Colonic mucosa (tissue), 4 donors: ENCODE measurements at places on chromosomes 6 and 20.

DNA sequence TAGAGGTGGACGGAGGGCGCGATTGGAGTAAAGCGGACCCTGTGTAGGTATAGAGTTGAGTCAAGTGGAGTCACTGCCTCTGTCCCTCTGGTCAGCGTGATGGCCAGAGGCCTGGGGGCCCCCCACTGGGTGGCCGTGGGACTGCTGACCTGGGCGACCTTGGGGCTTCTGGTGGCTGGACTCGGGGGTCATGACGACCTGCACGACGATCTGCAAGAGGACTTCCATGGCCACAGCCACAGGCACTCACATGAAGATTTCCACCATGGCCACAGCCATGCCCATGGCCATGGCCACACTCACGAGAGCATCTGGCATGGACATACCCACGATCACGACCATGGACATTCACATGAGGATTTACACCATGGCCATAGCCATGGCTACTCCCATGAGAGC lies 479 bp downstream of the SLC39A7 start:
- DNase-seq = no peak

DNA sequence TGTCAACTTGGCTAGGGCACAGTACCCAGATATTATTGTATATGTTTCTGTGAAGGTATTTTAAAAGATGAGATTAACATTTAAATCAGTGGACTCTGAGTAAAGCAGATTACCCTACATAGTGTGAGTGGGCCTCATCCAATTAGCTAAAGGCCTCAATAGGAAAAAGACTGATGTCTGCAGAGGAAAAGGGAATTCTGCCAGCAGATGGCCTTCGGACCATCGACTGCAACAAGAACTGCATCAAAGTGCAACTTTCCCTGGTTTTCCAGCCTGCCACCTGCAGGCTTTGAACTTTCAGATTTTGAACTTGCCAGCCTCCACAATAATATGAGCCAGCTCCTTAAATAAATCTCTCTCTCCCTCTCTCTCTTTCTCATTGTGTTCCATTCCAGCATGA lies 80.5 kb downstream of the IMPG1 start:
- no peak for DNase-seq

DNA sequence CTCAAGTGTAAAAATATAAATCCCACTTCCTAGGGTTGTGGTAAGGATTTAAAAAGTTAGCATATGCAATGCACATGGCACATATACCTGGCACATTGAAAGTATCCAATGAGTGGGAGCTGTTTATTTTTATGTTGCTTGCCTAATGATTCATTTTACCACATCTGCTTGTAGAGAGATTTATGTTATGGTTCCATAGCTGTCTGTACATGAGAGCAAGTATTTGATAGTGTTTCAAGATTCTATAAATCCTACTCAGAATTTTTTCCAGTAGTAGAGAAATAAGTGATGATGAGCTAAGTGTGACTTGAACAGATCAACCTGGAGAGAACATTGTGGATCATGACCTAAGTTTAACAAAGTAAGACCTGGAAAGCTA lies 125.3 kb upstream of the SPTLC3 start:
- no peak for DNase-seq

DNA sequence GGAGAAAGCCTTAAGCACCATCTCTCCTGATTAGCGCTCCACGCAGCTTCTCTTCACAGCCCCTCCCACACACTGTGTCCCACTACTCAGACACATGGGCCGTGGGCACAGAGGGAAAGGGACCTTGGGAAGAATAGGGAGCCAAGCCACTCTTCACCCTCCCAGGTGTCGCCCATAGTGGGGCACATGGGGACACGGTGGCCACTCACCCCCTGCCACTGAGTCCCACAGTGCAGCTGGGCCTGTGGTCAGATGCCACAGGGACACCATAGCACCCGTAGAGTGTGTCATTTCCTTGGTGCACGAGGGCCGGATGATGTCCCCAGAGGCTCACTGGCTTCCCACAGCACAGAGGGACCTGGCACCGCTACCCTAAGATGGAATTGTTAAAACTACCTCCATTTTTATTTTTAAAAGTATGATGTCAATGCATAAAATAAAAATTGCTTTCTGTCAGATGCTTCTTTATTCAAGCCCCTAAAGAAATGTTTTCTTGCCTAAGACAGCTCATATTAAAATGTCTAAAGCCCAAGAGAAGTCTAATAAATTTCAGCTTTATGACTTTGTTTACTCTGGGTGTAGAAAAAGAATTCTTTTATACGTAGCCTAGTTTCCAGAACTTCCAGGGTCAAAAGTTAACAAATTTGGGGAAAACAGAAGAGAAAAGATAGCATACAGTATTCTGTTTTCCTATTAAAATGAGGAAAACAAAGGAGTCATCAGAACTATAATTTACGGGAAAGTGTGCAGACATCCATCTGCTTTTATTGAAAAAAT lies 191.0 kb upstream of the SNX9 start:
- no peak for DNase-seq

DNA sequence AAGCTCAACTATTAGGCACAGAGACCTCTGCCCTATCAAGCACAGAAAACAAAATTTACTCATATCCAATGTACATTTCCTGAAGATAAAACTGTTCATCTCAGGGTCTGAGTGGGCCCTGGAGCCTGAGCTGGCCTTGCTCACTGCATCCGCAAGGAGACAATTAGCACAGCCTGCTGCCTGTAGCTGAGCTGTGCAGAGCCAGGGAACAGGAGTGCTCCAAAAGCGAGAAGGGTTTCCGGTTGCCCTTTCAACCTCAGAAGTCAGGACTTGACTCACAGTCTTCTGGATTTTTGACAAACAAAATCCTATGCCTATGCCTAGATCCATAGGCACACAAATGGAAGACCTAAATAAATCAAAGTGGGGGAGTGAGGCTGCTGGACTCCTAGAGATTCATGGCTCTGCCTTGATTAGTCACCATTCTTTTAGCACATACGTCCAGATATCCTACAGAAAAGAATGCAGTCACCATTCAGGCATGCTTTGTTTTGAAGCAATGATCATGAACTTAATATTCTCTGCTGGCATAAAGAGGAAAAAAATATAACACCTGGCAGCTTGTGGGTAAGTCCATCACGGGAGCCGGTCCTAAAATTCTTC lies 73.5 kb downstream of the BFSP1 start:
- DNase-seq = no peak

DNA sequence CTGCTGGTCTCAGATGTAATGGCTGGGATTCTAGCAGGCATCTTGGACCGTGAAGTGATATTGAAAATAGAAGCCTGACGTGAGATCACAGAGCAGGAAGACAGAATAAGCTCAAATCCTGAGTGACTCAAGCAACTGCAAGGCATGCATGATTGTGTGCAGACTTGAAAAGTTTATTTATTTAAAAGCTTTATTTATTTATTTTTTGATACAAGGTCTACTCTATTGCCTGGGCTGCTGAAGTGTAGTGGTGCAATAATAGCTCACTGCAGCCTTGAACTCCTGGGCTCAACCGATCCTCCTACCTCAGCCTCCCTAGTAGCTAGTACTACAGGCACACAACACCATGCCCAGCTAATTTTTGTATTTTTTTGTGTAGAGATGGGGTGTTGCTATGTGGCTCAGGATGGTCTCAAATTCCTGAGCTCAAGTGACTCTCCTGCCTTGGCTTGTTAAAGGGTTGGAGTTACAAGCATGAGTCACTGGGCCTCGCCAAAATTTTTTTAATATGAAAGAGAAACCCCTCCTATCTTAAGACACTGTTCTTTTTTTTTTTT lies 40.1 kb upstream of the RNF144B start:
- no peak for DNase-seq

DNA sequence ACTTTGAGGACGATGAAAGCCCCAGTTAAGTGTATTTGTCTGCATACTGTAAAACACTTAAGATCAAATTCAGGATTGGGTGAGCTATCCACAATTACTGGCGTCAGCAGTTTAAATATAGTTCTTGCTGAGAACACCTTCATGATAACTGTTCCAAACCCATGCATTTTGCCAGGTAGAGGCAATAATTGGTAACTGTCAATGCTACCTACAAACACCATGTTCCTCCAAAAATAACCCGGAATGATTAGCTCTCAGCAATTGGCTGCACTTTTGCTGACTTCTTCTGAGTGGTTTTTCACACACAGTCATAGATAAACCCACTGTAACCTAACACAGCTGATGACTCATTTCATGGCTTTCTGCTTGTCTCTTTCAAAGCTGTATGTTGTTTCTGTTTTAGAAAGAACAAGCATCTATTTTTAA lies 1358.6 kb upstream of the GJE1 start:
- no peak for DNase-seq

GRCh38 chr20:31715766-31716165 lies 6.9 kb downstream of the BCL2L1 start:
- DNase-seq = no peak

GRCh38 chr20:7696311-7696710 lies 243.9 kb downstream of the HAO1 start:
- no peak for DNase-seq

- DNase-seq = no peak
Observed at GRCh38 chr20:62141397-62142251, 1.6 kb downstream of the PSMA7 start.

- DNase-seq = no peak
Observed at GRCh38 chr6:142884214-142885035, 60.6 kb downstream of the HIVEP2 start.

DNA sequence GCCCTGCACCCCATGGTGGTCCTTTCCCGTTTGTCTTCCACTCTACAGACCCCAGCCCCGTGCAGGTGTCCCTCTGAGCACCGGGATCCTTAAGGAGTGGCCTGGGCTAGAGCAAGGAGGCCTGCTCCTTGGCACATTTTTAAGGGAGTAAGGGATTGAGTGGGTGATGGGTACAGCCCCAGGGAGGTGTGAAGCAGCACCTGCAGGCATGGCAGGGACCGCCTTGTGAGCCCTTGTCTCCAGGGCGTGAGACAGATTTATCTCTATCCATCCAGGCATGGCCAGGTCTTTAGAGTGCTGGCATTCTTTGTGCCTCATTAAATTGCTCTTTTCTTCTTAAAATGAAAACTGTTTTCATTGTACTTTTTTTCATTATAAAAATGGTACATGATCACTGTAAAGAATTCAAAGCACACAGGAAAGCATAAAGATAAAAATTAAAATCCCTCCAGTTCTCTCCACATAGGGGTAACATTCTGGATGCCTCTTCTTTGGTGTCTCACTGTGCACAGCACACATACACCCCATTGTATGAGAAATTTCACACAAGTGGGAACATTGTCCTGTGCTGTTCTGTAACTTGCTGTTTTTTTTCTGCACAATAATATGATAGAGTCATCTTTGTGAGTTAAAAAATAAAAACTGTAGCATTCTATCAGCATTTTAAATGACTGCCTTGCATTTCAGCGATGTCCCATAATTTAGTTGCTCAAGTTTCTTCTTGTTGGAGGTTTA lies 31.9 kb upstream of the ZNF831 start:
- DNase-seq = no peak

- no peak for DNase-seq
Observed at GRCh38 chr6:149906405-149906804, 8.5 kb upstream of the RAET1E start.

- DNase-seq = no peak
Observed at GRCh38 chr6:82951389-82951788, 114.3 kb downstream of the UBE3D start.

DNA sequence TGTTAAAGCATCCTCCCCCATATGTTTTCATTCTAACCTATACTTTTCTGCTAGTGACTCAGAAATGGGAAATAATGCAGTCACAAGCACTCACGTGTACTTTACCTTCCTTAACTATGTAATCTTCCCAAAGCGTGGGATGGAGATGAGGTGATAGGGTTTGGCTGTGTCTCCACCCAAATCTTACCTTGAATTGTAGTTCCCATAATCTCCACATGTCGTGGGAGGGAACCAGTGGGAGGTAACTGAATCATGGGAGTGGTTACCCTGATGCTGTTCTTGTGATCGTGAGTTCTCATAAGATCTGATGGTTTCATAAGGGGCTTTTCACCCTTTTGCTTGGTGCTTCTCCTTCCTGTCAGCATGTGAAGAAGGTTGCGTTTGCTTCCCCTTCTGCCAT lies 35.4 kb downstream of the AGPAT4 start:
- no peak for DNase-seq
